ENCODE measurements at places on chromosomes 5 and 9. TPM values are rescaled to one million over a fixed set of nuclear protein-coding genes. Genes with fewer than 3 reads are reported as not detected.

The ADAMTS2 gene
- polyA plus RNA-seq = 6.8 TPM

The GOLM1 gene
- polyA plus RNA-seq = 25.9 TPM

The PCDHA3 gene
- 1.2 TPM for polyA plus RNA-seq

The DBH gene
- polyA plus RNA-seq = 0.09 TPM

The PLAC8L1 gene
- 0.87 TPM for polyA plus RNA-seq

The FOXD4L4 gene
- 0.07 TPM for polyA plus RNA-seq

The ADGRD2 gene
- 0.23 TPM for polyA plus RNA-seq

The SLC45A2 gene
- 0.08 TPM for polyA plus RNA-seq

The OR2V1 gene
- not detected for polyA plus RNA-seq

The PRLR gene
- 0.61 TPM for polyA plus RNA-seq

The SPACA9 gene
- 3.6 TPM for polyA plus RNA-seq

The NAIP gene
- 12.9 TPM for polyA plus RNA-seq

The SLF1 gene
- polyA plus RNA-seq = 1.2 TPM

The CRHBP gene
- polyA plus RNA-seq = 1.2 TPM

The PDE6A gene
- polyA plus RNA-seq = not detected

The PSIP1 gene
- polyA plus RNA-seq = 18.9 TPM

The RAI14 gene
- 5.4 TPM for polyA plus RNA-seq

The KIAA1958 gene
- polyA plus RNA-seq = 1.7 TPM

The SPATA24 gene
- polyA plus RNA-seq = 9.8 TPM

The PCDHGA7 gene
- 0.92 TPM for polyA plus RNA-seq

The KLHL3 gene
- 6.6 TPM for polyA plus RNA-seq

The OR1J2 gene
- 0.12 TPM for polyA plus RNA-seq

The FOXD4 gene
- polyA plus RNA-seq = 0.38 TPM

The FRMPD1 gene
- 1.5 TPM for polyA plus RNA-seq

The WDR31 gene
- polyA plus RNA-seq = 1.2 TPM

The ABCA1 gene
- polyA plus RNA-seq = 3.5 TPM

The SLC6A3 gene
- not detected for polyA plus RNA-seq

The FOXE1 gene
- polyA plus RNA-seq = 0.16 TPM

The ARHGEF37 gene
- 5.7 TPM for polyA plus RNA-seq

The FBXO4 gene
- polyA plus RNA-seq = 11.8 TPM

The PPP1R26 gene
- polyA plus RNA-seq = 14.9 TPM

The MGAT1 gene
- polyA plus RNA-seq = 62.9 TPM

The ADAMTS6 gene
- polyA plus RNA-seq = 0.19 TPM

The TAF11L5 gene
- not detected for polyA plus RNA-seq

The PCDHA13 gene
- 0.27 TPM for polyA plus RNA-seq

The STPG3 gene
- polyA plus RNA-seq = not detected

The GGTA1 gene
- polyA plus RNA-seq = 1.6 TPM

The KIF24 gene
- polyA plus RNA-seq = 0.38 TPM

The OR1J1 gene
- polyA plus RNA-seq = not detected

The ENHO gene
- polyA plus RNA-seq = 4.3 TPM

The CCDC171 gene
- 2.9 TPM for polyA plus RNA-seq

The SLC6A7 gene
- polyA plus RNA-seq = not detected

The PALM2AKAP2 gene
- 0.35 TPM for polyA plus RNA-seq

The TLE1 gene
- polyA plus RNA-seq = 35.5 TPM

The EPB41L4B gene
- 37.0 TPM for polyA plus RNA-seq

The MEF2C gene
- polyA plus RNA-seq = 3.0 TPM

The MEGF10 gene
- polyA plus RNA-seq = 0.02 TPM

The DENND1A gene
- 5.2 TPM for polyA plus RNA-seq

The HMCN2 gene
- polyA plus RNA-seq = 5.3 TPM

The CCDC183 gene
- 9.2 TPM for polyA plus RNA-seq
